Stimulated activated CD8-positive, alpha-beta memory T cell treated with anti-CD3 and anti-CD28 coated beads, Interleukin-2, amount 100 ng/mL, for 1 hour (primary cell): ENCODE measurements at places on chromosomes 12 and 14.

DNA sequence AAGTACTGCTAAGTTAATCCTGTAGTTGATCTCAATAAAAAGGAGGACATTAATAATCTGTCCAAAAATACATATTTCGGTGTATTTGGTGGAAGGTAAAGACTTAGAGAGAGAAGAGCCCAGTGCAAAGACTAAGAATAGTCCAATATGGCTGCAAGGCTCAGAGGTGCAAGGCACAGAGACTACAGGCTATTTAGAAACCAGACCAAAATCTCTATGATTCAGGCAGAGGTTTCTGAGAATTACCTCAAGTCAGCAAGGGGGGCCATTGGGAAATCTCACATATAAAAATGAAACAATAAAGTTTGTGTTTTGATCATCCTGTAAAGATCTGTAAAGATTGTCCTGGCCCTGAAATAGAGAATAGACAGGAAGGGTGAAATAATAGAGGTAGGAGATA, 1173.0 kb downstream of the VRK1 start:
- DNase-seq, result no peak

DNA sequence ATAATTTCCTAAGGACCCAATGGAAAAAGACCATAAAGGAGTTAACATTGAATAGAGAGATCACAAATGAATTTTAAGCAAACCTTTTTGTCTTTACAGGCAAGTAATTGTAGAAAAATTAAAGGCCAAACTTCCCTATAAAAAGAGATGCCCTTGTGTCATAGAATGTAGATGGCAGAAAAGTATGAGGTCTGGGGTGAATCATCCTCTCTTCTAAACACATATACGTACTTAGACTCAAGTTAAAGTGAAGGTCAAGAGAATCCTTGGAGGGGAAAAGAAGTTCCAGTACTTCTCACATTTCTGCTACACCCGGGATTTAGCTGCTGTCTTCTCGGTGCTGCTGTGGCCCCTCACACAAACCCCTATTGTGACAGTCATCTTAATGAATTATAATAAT, 116.2 kb upstream of the ARID2 start:
- DNase-seq, result no peak

- peak; percentile 39 for DNase-seq
These were observed 178.6 kb downstream of the ADGRD1 start for GRCh38 chr12:131132118-131132892.

GRCh38 chr12:130783110-130783715, 55.8 kb downstream of the STX2 start:
- DNase-seq, result no peak

- DNase-seq, result no peak
These were observed 41.4 kb downstream of the PHETA1 start for GRCh38 chr12:111327474-111327873.

DNA sequence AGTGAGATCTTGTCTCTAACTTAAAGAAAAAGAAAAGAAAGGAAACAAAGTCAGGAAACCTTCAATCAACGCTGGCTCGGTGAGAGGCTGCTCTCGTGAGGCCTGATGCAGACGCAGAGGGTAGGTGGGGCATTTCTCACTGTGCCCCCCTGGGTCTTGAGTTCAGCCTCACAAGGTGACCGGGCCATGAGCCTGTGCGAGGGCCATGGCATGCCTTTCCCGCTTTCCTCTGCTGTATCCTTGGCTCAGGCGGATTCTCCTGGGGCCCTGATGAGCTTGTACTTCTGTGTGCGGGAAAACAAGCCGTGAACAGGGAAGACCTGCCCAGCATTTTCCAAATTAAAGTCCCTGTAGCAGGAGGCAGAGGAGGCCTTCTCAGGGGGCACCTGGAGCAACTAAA, 20.2 kb downstream of the ADGRD1 start:
- no peak for DNase-seq

DNA sequence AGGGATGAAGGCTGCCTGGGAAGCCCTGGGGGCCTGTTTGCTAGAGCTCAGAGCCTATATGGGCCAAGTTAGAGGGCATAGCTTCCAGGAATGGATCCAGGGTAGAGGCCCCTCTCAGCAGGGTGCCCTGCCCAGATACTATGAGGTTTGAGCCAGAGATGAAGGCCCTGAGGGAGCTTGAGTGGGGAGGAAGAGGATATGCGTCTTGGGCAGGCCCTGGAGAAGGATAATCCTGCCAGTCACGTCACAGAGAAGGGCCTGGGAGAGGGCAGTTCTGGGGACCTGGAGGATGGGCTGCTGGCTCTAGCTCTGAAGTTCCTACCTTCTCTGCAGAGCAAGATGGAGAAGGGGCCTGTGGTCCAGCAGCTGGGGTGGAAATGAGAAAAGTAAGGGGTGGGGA, 5.9 kb upstream of the CACNB3 start:
- DNase-seq, result no peak

GRCh38 chr14:95486875-95487668, 29.4 kb downstream of the SYNE3 start:
- DNase-seq, result no peak

DNA sequence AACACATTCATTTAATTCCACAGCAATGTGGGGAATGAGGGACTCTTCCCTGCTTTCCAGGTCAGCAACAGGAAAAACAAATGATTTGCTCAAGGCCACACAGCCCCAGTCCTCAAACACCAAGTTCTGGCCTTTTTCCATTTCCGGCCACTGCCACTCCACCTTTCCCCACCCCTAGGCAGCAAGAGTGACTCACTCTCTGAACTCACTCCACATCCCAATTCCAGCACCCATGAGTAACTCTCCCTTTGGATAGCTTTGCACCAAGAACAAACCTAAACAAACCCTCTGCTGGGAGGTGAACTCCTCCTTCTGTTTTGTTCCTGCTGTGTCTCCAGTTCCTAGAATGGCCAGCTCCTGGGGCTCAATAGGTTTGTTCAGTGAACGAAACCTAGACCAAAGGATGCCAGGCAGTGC, 30.4 kb upstream of the PLEKHG6 start:
- DNase-seq, result no peak

DNA sequence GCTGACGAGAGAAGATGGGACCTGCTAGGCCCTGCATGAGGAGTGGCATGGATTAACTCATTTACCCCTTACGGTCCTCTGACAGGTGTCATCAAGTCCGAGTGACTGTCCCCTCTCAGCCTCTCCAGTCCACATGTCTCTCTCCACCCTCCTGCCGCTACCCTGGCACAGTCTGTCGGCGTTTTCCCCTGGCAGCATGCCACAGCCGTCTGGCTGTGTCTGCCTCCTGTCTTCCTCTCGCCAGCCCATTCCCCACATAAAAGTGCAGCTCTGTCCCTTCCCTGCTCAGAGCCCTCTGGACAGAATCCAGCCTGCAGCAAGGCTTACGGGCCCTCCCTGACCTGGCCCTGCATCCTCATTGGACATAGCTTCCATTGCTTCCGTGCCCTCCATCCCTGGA, 45.6 kb downstream of the UBE3B start:
- no peak for DNase-seq

DNA sequence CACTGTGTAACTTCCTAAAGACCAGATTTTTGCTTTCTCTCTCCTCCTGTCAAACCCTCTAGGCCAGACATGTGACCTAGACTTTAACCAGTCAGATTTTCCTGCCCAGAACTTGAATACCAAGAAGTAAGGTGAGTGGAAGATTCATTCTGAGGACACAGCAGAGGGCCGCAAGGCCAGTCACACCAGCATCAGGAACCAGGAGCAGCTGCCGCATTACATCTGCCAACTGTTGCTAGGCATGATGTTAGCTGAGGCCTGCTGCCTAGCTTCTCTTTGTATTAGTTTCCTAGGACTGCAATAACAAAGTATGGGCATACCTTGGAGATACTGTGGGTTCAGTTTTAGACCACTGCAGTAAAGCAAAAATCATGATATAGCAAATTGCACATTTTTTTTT, 101.9 kb upstream of the BMP4 start:
- DNase-seq, result no peak

- no peak for DNase-seq
These were observed 325.5 kb upstream of the RTL1 start for GRCh38 chr14:101228949-101229541.

GRCh38 chr14:94123296-94123695, 6.1 kb downstream of the IFI27L2 start:
- DNase-seq, result no peak

- no peak for DNase-seq
These were observed 17.4 kb downstream of the P2RX4 start for GRCh38 chr12:121227294-121227693.

DNA sequence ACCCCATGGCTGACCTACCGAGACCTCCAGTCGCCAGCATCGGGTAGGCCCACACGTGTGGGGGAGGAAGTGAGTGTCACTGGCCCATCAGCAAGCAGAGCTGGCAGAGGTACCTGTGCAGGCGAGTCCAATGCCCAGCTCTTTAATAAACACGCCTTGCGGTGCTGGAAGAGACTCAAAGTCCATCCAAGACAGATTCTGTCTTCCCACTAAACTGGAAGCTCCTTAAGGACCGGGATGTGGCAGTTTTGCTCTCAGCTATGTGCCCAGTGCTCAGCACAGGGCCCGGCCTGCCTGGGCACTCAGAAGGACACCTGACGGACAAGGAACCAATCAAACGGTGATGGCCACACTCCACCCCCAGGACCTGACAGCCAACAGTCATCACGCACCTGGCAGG, 65.0 kb downstream of the ITPK1 start:
- no peak for DNase-seq

GRCh38 chr12:114414031-114414865, 8.3 kb upstream of the TBX5 start:
- no peak for DNase-seq

- no peak for DNase-seq
These were observed 65.8 kb downstream of the GALNT16 start for GRCh38 chr14:69325646-69326265.

DNA sequence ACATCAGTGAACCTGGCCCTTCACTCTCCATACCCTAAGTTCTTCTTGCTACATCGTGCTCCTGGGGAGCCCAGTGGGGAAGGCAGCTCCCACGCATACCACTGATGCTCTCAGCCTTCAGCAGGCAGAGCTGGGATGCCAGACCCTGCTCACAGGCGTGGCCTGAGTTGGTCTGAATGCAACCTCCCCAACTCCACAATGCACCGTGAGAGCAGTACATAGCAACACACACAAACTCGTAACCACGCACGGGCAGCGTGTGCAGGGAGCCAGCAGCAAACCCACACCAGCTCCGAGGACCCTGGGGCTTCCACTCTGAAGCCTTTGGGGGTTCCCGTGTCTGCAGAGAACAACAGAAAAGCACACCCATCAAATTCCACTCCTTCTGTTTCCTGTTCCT, 37.3 kb downstream of the ANO2 start:
- no peak for DNase-seq
